ENCODE measurements at places on chromosomes 16 and 17. TPM values are rescaled to one million over a fixed set of nuclear protein-coding genes. Genes with fewer than 3 reads are reported as not detected.
A peak's percentile ranks its signal among the peaks of the same experiment; 100 is the strongest.

CIBAR2 gene
- 0.21 TPM for polyA plus RNA-seq

GRCh38 chr17:7929158-7930023 lies at the start of gene KCNAB3:
Gene KCNAB3, minus strand, starts transcription at chr17:7929856. Its CDS starts 421 bp downstream, at chr17:7929435.
- DNase-seq = peak; percentile 65

DNA sequence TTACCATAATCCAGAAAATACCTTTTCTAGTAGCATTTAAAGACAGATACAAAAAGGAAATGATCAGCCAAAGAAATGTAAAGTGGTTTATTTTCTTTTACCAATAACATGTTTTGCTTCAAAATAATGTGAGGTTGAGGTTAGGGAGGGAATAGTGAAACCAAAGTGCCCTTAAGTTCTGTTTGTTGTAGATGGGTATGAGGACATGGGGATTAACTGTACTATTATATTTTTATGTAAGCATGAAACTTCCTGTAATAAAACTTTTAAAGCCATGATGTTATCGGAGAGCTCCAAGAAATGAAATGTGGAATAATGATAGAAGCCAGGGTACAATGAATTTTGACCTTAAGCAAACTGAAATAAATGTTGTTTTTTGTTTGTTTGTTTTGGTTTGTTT lies 9.9 kb downstream of the C16orf46 start:
- DNase-seq = no peak

DNA sequence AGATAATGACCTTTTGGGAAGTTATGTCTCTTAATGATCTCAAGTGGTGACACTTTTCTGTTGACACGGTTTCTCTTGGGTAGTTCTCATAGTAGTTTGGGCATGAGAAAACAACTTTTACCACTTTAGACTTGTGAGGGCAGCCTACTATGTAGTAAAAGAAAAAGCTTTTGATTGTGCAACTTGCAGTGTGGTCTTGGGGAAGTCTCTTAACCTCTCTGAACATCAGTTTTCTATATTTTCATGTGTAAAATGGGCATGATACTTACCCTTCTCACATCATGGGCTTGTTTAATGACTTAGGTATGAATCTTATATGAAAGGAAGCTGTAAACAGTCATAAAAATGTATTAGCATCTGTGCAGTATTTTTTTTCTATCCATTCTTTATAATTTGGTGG lies 11.2 kb downstream of the NF1 start:
- no peak for DNase-seq

GRCh38 chr17:632560-632959 lies 82.1 kb downstream of the VPS53 start:
- DNase-seq = no peak

DNA sequence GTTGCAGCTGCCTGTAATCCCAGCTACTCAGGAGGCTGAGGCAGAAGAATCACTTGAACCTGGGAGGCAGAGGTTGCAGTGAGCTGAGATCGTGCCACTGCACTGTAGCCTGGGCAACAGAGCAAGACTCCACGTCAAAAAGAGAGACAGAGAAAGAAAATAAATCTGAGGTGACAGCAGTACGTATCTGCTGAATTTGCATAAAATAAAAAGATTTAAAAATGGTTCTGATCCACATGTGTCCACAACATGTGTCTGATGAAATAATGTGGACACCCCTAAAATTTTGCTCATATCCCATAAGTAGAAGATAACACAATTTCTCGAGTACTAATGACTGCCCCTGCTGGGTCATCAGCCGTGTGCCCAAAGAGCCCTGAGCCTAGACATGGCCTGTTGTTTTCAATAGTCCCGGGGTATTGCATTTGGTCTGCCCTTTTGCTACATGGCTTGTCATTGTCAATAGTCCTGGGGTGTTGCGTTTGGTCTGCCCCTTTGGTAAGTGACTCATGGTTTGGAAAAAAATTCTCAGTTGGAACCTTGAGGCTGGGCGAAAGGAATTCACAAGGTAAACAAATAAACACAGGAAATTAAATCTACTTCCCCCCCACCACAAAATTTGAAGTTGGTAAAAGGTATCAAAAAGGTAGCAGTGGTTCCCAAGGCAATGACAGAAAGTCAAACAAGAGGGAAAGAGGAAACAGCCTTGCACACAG lies 434.6 kb upstream of the MAF start:
- DNase-seq = no peak

DNA sequence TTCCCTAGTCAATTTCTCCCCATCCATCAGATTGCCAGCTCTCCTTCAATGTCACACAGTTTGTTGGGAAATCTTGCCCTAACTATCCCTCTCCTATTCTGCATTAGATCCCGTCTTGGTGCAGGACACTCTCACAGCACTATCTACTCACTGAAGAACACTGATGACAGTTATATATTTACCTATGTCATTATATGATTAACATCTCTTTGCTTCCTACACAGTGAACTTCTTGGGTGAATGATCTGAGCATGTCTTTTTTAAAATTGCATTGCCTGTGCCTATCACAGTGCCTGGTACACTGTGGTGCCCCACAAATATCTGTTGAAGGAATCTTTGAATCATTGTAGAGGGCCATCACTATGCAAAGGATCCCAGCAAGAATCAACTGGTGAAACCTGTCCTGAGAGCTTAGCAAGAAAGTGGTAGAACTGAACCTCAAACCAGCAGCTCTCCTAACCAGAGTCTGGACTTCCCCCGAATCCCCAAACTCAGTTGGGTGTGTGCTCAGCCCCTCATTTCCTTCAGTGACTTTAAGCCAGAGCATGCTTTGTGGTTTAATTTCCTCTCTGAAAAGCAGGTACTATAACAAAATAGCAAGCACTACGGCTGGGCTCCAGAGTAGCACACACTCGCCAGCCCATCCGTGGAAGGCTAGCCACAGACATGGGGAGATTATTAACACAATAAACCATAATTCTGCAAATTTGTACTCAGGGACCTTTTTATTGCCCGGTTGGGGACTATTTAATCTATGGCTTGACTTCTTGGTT lies 680.7 kb upstream of the SALL1 start:
- DNase-seq = no peak

Data from left renal cortex interstitium (tissue), 4 donors.